SJSA1 (cell line): ENCODE measurements at places on chromosomes 16 and 17.
A peak's percentile ranks its signal among the peaks of the same experiment; 100 is the strongest.

DNA sequence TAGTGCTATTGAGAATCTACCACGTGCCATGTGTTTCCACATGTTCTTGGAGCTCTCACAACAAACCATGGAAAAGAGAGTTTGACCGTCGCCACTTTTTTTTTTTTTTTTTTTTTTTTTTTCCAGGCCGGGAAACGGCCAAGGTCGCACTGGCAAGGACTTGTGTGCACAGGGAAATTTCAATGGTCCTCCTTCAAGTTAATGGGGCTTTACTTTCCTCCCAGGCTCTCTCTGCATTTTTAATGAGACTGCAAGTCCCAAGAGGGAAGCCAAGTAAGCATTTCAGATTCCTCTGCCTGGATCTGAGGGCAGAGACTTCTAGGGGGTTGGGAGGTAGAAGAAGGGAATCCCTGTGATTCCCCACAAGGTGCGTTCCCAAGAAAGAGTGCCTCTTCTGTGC lies 94.7 kb upstream of the MPHOSPH6 start:
- no peak for DNase-seq

GRCh38 chr17:44956998-44957981 lies 9.7 kb upstream of the KIF18B start:
- DNase-seq: peak; percentile 44

DNA sequence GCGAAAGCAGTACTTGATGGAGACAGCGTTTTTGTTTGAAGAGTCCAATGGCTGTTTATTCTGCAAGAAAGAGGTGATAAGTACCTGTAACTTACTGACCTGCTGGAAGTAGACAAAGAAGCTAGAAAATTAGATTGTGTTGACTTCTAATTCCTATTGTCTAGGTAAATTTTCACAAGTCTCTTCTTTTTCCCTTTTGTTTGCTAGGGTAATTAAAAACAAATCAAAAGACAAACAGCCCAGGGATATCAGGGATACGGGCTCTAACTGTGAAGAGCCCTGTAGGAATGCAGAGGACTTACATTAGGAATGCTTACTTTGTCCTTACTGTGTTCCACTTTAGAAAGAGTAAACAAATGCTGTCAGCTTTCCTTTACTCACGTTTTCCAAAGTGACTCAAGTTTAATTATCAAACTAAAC lies 7.0 kb downstream of the PSME3IP1 start:
- peak; percentile 48 for DNase-seq

- no peak for DNase-seq
Measured at GRCh38 chr16:73125850-73126524, 78.1 kb upstream of the ZFHX3 start.

- no peak for DNase-seq
Measured at GRCh38 chr17:21298983-21299519, 14.5 kb downstream of the MAP2K3 start.

- DNase-seq: no peak
Measured at GRCh38 chr16:30032083-30032819, 1.2 kb upstream of the TLCD3B start.

- peak; percentile 83 for DNase-seq
Measured at GRCh38 chr16:17515421-17516210, 44.9 kb upstream of the XYLT1 start.

DNA sequence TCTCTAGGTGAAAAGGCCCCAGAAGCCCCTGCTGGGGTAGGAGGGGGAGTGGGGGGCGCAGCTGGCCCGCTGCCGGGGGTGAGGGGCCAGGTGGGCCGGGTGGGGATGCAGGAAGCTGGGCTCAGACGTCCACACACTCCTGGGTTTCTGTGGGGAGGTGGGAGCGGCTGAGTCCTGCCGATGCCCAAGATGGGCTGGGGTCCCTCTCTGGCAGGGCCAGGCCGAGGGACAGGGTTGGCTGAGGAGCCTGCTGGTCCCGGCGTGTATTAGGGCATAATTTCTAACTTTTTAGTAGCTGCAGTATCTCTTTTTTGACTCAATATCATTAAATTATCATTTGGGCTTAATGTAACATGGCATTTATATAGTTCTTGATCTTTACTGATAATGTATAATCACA lies 121.4 kb upstream of the CORO6 start:
- DNase-seq: no peak
